ENCODE measurements at places on chromosomes 1 and 21. TPM values are rescaled to one million over a fixed set of nuclear protein-coding genes. Genes with fewer than 3 reads are reported as not detected.

The OMA1 gene
- 10.6 TPM for total RNA-seq

The RIPPLY3 gene
- under 0.01 TPM for total RNA-seq

The PGLYRP4 gene
- total RNA-seq = not detected

The MANEAL gene
- total RNA-seq = 0.97 TPM

The SLC22A15 gene
- 7.8 TPM for total RNA-seq

The CD84 gene
- not detected for total RNA-seq

The SERINC2 gene
- 21.2 TPM for total RNA-seq

The EXO1 gene
- total RNA-seq = 12.5 TPM

The OR10Z1 gene
- not detected for total RNA-seq

The CENPF gene
- total RNA-seq = 30.7 TPM

The CADM3 gene
- not detected for total RNA-seq

The FAM177B gene
- total RNA-seq = not detected

The OR2G6 gene
- not detected for total RNA-seq
